ENCODE measurements at places on chromosomes 4 and X.

- DNase-seq = no peak
Observed at GRCh38 chr4:25588206-25588605, 67.4 kb upstream of the SLC34A2 start.

DNA sequence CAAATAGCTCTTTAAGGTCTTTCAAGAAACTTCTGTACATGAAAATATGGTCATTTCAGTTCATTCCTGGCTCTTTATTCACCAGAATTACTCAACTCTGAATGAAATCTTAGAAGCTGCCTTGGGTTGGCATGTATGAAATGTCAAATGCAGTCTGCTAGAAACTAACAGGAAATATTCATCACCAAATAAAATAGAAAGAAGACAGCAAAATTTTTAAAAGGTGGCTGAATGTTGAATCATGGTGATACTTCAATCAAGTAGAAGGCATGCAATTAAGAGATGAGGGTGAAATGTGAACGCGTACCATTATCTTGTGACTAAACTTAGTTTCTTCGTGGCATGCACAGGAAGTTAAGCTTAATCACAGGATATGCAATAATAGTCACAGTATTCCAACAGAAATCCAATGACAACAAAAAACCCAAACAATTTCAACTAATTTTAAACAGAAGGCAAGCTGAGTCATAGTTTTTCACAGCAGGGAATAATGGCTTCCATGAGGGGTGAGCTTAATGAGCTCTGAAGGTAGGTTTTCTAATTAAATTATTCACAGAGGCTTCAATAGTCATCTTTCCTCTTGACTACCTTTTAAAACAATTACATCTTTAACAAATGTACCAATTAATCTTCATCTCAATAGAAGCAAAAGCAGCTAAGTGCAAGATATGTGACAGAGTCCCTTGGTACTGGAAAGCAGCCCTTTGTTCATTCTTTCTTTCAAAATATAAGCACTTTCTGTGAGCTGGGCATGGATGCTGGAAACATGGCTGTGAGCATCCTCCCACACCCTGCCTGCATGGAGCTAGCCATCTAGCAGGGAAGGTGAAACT, 44.5 kb downstream of the SCFD2 start:
- DNase-seq = peak; percentile 84

- DNase-seq = peak; percentile 19
Observed at GRCh38 chr4:173177232-173177631, 8.6 kb downstream of the GALNT7 start.

DNA sequence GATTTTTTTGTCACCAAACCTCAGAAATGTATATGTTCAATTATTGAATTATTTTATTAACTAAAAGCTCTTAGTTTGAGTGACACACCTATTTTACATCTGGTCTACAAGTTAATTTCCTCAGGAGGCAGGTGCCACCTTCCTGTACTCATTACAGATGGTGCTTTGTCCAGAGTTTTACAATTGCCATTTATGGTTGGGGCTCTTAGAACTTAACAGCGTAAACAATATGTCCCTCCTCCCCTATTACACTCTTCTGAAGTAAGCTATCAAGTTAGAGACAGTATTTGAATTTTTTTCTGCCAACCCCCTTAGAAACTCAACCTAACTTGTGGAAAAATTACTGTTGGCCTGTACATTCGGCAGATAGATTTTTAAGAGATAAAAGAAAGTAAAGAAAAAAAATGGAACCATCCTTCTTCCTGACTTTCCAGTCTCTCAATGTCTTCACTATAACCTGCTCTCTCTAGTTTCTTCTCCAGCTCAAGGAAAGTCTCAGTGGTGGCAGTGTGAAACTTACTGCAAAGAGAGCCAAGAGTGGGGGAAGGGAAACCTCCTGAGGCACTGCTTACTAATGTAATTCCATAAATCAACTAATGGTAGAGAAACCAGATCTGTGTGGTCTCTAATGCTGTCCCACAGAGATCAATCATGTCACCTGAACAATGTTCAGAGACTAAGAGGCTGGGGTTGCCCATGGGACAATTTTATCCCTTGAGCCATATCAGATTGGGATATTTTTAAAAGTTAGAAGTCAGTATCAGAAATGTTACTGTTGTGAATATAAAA, 7.8 kb downstream of the CXXC4 start:
- no peak for DNase-seq

DNA sequence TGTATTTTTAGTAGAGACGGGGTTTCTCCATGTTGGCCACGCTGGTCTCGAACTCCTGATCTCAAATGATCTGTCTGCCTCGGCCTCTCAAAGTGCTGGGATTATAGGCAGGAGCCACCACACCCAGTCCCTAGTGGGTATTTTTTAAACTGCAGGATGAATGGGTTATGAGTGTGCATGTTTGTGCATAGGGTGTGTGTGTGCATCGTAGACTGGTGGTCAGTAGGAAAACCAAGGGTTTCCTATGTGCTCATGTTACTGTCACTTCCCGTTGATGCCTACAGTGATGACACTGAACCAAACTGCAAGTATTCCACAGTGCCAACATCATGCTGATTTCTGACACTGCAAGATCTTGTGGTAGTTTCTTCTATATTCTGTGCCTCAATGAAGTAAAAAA, 41.1 kb downstream of the DDIT4L start:
- DNase-seq = no peak

DNA sequence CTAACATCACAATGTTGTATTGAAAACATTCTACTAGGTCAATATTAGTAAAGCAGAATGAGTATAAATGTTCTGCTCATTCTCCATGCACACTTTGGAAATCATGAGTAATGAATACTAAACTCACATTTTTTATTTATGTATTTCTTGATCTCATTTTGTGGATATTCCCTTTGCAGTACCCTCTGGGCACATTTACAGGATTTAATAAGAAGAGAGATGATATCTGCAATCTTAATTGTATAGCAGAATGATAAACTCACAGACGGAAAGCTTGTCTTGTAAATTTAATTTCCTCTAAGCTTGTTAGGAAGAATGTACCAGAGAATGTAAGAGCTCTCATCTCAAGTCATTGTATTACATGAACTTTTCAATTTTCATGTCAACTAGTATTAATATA, 1279.7 kb downstream of the PCDH7 start:
- no peak for DNase-seq

DNA sequence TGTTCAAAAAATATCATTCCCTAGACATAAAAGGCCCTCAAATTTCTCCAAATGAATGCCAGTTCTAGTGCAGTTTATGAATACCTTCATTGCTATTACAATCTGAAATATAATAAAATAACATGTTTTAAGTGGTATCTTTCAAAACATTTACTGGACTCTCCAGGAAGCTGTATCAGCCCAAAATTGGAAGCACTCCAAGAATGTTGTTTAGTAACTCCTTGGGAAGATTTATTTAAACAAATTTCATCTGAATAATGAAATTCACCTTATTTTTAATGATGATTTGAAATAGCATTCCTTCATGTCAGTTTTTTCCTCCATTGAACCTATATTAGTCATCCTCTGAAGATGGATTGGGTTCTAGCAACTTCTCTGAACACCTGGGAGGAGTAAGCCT, 217.2 kb upstream of the PCDH18 start:
- DNase-seq = peak; percentile 18

GRCh38 chr4:137076908-137077307, 455.4 kb downstream of the PCDH18 start:
- no peak for DNase-seq

- DNase-seq = peak; percentile 87
Observed at GRCh38 chrX:13469963-13470684, 99.3 kb upstream of the EGFL6 start.

- DNase-seq = no peak
Observed at GRCh38 chrX:112341598-112341997, 259.0 kb upstream of the TRPC5 start.

- DNase-seq = no peak
Observed at GRCh38 chr4:8727546-8728510, 135.3 kb downstream of the CPZ start.

GRCh38 chr4:90198086-90198847, 71.1 kb downstream of the CCSER1 start:
- no peak for DNase-seq

- peak; percentile 36 for DNase-seq
Observed at GRCh38 chrX:69615779-69616456, at the start of gene EDA. Gene EDA, plus strand, starts transcription at chrX:69616113.

GRCh38 chrX:153829549-153829798, 870 bp downstream of the PDZD4 start:
- no peak for DNase-seq

GRCh38 chrX:149461746-149462145, 43.4 kb downstream of the IDS start:
- DNase-seq = peak; percentile 71

GRCh38 chrX:154902408-154902807, 16.3 kb downstream of the F8A1 start:
- DNase-seq = no peak

GRCh38 chr4:128385683-128386304, 98.2 kb upstream of the PGRMC2 start:
- DNase-seq = peak; percentile 79

GRCh38 chr4:151524610-151525009, 115.6 kb downstream of the FHIP1A start:
- no peak for DNase-seq

DNA sequence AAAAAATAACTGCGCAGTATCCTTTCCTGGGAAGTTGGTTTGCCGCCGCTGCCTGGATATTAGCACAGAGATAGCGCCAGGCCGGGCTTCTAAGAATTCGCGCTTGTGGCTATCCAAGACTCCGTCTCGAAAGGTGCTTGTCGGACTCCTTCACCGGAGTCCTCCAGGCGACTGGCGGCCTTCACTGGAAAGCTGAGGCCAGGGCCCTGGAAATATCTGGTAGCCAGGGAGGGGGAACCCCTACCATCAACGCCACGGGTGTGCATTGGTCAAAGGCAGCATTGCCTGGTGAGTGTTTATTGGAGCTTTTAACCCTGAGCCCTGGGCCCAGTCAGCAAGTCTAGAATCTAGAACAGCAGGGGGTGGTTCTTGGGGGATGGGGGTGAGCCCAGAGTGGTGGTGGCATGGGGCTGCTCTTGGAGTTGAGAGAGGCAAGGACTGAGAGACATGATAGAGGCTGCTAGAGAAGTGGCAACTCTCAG, 577 bp upstream of the PIM2 start:
- peak; percentile 14 for DNase-seq

DNA sequence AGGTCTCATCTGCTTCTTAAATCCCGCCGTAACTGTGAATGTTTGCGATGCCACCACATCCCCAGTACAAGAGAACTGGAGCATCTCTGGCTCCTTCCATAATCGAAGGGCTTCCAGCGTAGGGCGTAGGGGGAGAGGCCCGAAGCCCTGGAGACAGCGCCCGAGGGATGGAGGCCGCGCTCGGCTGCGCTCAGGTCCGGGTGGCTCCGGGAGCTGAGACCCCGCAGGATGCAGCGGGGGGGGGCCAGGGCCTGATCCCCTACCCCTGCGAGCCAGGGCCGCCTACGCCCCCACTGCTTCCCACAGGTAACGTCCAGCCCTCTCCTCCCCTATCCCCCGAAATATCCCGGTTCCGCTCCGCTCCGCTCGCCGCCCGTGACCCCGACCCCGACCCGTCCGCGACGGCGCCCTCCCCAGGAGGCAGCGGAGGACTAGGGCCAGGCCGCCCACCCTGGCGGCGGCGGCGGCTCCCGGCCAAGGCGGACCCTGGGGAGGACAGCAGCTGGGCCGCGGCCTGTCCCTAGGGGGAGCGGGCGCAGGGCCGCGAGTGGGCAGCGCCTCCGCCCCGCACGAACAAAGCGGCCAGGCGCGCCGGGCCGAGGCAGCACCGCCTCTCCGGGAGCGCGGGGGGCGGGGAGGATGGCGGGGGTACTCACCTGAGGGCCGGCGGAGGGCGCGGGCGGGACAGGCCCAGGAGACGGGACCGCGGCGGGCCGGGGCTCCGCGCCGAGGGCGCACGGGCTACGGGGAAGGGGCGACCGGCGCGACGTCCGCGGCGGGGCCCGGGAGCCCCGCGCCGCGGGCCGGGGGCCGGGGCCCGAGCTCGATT, 723 bp downstream of the WDFY3 start:
- peak; percentile 55 for DNase-seq

GRCh38 chrX:106415276-106415895, 196.4 kb upstream of the RADX start:
- peak; percentile 22 for DNase-seq

DNA sequence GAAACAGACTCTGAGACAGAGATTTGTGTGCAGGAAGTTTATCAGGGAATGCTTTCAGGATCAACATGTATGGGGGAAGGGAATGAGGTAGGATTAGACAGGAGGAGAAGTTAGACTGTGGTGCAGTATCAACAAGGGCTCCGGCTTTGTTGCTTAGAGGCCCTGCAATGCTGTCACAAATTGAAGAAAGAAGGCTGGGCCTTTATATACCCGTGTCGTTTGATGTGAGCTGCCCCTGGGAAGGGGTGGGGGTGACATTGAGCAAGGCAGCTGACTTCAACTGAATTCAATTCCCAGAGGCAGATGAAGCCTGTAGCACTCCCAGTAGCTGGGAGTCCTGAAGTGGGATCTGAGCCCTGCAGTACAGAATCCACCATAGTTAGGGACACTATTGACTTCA, 29.5 kb upstream of the USP9X start:
- no peak for DNase-seq

- DNase-seq = peak; percentile 51
Observed at GRCh38 chr4:94877973-94878372, 120.2 kb downstream of the BMPR1B start.

- peak; percentile 37 for DNase-seq
Observed at GRCh38 chrX:70979136-70979762, 48.4 kb upstream of the SLC7A3 start.

GRCh38 chr4:80173401-80173800, 23.9 kb upstream of the PRDM8 start:
- peak; percentile 87 for DNase-seq

DNA sequence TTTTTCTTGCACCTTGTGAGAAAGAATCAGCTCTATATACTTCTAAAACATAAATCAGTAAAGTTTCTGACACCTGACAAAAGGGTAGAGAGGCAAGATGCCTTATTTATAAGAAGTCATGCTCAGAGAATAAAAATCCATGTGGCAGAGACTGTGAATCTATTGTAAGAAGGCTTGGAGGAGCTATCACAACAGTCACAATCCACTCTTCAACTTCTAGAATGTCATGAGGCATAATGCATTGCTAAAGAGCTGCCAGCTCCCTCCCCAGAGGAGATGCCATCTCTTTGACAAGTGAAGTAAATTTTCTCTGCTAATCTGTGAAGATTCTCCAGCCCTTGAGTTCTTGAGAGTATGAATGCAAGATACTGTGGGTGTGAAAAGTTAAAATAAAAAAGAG, 971.2 kb upstream of the IGFBP7 start:
- DNase-seq = no peak

GRCh38 chrX:69538321-69538876, 34.3 kb downstream of the NALF2 start:
- peak; percentile 21 for DNase-seq

- DNase-seq = peak; percentile 5
Observed at GRCh38 chrX:103586314-103586646, 965 bp downstream of the TCEAL4 start.

DNA sequence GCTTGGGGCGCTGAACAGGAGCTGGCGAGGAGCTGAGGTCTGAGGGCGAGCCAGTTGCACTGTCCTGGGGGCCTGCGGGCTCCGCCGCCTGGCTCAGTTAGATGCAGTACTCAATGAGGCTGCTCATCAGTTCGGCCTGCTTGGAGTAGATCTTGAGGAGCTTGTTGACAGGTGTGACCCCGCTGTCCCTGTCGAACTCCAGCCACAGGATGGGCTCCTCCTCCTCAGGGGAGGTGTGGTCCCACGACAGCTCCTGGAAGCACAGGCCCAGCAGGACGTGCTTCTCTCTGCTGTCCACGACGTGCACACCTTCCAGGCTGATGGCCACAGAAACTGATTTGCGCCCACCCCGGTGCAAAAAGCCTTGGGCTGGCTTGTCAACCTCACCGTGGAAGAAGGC, 16.5 kb upstream of the LAS1L start:
- DNase-seq = no peak

Data from LHCN-M2 (cell line).